ENCODE measurements at places on chromosomes 5 and 9.

- DNase-seq, result no peak
Observed at GRCh38 chr5:123756816-123757215, 244.8 kb downstream of the CSNK1G3 start.

- peak; percentile 12 for DNase-seq
Observed at GRCh38 chr9:14198047-14198840, 115.7 kb downstream of the NFIB start.

GRCh38 chr5:74916831-74917710 lies 50.9 kb upstream of the FAM169A start:
- peak; percentile 67 for DNase-seq

DNA sequence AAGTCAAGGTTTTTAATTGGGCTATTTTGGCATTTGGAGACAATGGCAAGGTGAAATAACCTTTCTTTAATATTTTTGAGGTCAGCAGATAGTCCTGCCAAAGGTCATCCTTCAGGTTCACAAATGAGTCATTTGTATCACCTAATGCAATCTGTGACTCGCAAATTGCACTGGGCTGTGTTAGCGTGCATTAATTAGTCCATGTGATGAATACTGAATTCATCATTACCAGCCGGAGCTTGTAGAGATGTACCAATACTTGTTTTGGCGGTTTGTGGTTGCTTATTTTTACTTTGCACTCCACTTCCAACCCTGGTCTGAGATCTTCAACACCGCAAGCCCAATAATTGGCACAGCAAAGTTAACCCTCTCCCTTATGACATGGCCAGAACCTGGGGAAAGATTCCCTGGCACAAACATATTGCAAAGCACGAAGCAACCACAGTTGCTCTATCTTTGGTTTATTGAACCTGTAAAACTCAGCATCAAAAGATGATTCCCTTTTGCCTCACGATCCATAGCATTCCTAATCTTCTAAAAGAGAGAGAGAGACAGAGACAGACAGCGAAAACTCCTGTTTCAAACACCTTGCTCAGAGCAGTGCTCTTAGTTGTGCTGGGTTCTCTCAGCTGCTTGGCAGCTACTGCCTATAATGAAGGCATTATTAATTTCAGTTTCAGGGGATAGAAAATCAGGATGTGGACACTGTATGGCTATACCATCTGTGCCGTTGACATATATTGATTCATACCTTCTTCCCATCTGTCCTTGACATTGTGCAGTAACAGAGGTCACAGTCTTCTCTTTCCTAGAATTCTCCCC lies 178.1 kb downstream of the EBF1 start:
- DNase-seq, result no peak

DNA sequence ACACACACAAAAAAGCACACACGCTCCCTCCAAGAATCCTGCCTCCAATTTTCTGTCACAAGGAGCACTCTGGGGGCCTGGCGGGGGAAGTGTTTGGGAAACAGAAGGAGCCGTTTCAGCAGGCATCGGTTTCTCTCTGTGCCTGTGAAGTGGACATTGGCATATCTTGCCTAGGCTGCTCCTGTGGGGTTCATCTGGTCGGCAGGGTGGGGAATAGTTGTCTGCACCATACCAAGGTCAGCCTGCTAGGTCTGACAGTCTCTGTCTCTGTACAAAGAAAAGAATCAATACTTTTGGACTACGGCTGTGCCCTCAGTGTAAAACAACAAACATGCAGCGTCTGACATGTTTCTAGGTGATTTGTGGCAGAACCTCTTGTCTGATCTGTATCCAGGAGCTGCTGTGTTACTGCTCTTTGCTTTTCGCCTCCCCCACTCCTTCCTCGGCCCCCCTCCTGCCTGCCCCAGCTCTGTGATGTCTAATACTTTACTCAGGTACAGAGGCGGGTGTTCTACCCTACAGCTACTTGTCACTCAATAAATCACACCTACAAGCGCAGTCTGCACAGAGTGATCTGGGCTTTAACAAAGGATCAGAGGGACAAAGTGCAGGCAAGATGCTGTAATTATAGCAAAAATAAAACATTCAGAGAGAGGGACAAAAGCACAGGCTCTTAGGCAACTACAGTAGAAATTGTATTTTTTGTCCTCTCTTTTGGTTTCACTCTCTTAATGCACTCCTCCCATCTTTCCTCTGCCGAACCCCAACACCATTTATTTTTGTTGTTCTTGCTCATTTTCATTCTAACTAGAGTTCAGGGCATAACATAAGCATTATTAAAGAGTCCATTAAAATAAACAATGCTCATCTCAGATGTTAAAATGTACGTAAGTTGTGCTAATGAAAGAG lies 216.7 kb downstream of the BNC2 start:
- no peak for DNase-seq

DNA sequence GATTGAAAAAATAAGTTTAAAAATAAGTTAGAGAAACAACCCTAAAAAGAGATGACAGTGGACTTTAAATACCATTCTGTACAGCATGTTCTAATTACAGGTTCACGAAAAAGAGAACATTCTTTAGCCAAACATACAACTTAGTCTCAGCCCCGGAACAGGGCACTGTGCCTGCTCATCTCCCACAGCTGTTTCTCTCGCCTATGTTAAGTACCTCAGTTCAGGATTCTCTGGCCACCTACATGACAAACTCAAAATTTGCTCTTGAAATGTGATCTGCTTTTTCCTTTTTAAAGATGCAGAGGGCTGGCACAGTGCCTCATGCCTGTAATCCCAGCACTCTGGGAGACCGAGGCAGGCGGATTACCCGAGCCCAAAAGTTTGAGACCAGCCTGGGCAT lies 52.3 kb downstream of the MYO10 start:
- no peak for DNase-seq

Data from fibroblast of skin of back (primary cell).